ENCODE measurements at places on chromosomes 12 and 14.
A peak's percentile ranks its signal among the peaks of the same experiment; 100 is the strongest.

DNA sequence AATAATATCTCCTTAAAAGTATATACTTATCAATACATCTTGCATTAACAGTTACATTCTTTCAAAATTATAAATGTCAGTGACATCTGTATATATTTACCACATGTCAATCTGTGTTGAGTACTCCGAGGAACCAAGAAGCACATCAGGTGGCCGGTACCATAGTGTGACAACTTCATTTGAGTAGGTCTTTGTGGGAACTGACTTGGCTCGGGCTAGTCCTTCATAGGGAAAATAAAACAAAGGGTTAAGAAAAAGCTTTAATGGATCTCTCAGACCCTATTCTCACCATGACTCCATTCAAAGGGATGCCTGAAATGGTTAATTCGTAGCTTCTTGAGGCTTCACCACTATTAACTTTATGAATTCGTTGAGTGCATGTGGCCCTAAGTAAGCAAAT lies 94.9 kb downstream of the ELK3 start:
- no peak for DNase-seq

DNA sequence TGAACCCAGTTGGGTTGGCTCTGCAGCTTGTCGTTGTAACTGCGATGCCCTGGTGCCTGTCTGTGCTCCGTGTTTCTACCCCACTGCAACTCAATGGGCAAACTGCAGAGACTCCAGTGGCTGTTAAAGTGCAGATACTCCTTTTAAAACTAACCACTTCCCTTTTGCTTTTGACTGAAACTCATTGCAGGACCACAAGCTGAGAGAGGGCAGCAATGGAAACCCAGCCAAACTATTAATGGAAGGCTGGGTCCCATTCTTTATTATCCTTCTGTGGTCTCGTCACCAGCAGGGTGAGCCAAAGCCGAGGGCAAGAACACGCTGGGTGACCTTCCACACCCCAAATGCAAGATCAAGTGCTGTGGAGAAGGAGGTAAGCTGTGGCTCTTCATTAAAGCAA lies 910.4 kb downstream of the VRK1 start:
- DNase-seq = no peak

DNA sequence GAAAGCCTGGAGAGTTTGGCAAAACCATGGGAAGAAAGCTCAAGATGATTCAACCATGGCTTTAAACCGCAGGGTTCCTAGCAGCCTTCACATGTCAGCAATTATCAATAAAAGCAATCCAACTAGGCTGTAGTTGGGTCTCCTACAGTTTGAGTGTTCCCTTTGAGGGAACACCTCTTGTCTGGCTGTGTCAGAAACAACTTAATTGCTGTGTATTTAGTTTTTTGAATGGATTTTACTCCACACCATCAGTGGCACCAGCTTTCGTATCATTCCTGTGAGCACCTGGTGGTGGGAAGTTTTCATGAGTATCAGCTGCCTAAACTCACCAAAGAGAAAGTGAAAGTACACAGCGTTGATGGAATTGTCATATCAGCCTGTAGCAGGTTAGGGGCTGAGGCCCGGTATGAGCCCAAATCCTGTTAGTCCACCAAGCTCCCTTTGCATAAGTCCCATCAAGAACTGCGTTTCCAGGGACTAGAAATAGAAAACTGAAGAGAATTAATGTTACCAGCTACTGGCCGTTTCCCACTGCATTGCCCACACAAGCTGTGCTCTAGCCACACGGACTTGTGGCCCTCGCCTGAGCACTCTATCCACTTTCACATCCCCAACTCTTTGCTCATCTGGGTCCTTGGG lies 10.9 kb upstream of the IL26 start:
- DNase-seq = peak; percentile 51

DNA sequence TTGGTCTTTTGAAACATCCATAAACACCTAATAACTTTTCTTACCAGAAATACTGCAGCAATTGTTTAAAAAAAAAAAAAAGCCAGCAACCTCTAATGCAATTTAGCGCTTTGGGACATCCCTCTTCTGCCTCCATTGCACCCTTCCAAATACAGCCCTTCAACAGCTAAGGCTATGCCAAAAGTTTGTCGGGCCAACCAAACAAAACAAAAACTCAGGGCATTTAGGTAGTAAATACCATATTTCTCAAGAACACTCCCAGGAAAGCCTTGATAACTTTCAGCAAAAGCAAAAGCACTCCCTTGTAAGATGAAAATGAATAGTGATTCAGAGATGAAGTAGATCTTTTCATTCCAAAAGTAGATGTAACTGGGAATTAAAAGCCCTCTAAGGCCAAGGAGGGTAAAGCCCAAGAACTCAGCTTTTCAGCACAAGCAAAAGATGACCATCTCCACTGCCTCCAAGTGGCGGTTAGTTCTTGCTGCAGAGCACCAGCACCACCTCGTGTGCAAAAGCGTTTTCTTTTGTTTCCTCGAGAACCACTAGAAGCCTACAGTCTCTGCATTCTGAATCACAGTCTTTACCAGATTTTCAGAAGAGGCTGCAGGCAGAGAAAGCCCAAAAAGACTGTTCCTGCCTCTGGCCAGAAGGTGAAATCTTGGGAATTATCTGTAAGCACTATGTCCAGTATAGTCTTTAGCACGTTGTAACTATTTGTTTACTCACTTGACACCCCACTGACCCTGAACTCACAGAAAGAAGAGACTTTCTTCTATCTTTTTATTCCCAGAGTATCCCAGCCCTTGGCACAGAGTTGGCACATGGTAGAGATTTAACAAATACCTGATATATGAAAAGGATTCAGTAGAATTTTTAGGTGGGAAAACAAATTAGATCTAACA lies 53.1 kb downstream of the SIX6 start:
- DNase-seq = peak; percentile 28

DNA sequence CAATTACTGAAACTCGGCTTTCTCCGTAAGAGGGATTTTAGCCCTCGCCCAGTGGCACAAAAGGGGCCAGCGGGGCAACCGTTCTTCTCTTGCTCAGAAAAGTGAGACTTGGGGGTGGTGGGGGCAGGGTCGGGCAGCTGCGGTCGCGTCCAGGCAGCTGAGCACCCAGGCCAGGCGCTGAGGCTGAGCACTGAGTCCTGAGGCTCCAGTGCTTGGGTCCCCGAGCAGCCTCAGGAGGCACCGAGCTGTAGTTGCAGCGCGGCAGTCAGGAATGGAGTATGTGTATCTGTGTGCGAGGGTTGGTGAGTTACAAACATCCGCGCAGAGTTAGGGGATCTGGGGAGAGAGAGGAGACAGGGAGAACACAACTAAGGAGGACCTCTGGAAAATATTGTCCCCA lies 4.1 kb upstream of the HOXC6 start:
- DNase-seq = no peak

DNA sequence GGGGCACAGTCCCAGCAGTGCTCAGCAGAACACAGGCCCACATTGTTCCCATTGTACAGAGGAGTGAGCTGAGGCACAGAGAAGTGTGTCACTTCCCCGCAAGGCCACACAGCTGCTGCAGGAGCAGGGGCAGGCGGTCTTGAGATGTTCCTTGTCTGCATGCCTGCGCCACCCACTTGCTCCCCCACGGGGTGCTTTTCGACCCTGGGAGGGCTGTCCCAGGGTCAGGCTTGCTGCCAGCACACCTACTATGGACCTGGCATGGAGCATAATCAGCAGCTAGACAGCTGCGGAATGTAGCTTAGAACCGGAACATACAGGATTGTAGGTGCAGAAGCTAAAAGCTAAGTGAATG lies 7.8 kb upstream of the EP400 start:
- DNase-seq = no peak

DNA sequence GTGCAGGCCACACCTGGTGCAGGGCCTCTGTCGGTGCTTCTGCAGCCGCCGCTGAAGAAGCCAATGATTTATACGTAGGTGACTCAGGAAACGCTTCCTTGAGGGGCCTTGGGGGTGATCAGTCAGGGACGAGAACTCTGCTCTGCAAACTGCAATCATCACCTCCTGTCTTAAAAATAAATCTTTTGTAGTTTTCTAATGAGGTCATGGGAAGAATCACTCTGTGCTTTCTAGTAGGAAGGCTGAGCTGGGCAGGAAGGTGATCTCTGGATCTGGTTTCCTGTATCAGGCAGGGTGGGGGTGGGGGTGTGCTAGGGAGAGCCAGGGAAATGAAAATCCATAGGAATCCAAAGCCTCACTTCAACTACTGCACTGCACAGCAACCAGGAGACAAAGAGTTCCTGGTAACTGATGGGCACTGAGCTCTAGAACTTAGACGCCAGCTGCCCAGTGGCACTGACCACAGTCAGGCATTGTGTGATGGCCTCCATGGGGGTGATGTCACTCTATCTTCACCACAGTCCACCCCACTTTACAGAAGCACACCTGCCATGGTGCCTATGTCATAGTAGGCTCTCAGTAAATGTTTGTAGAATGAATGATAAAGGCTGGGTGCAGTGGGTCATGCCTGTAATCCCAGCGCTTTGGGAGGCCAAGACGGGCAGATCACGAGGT lies 292.4 kb upstream of the PWP1 start:
- DNase-seq = no peak

GRCh38 chr14:100397005-100397404 lies 73.9 kb downstream of the SLC25A47 start:
- DNase-seq = no peak

DNA sequence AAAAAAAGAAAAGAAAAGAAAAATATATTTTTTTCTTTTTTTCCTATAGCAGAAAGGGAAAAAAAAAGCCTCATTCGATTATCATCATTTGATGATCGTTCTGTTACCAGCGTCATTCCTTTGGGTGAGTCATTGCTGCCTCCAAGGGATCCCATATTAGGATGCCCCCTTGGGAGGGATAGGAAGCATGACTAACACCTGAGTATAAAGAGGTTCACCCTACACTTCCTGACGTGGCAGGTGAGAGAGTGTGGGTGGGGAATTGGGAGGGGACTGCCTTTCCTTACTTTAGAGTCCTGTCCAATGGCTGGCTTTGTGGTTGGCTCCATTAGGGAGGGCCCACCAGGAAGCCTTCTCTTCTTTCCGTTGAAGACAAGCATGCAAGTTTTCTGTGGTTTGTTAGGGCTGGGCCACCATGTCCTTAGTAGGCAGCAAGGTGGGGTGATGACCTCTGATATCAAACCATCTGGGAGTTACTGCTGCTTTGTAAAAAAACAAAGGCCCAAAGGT lies 56.1 kb upstream of the FUT8 start:
- no peak for DNase-seq

DNA sequence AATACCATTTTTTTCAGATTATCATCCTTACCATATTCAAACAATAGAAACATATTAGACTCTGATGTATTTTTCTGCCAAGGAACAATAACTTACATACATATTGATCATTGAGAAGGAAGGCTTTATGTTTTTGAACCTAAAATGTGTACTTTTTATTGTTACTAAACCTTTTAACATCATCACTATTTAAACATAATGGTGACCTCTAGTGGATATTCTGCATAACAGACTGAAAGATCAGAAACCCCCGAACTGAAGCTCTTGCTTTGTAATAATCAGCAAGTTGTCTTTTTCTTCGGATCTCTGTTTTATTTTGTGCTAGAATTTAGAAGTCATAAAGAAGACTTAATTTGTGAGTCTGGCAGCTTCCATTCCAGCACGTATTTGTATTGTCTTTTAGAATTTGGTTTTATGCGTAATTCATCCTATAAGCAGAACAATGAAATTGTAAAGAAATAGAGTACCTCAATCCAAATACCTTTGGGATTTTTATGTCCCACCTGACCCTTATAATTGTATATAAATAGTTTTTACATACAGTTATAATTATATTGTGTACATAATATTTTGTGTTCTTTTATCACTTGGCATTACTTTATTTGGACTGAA lies 125.9 kb upstream of the ATF1 start:
- DNase-seq = peak; percentile 52

DNA sequence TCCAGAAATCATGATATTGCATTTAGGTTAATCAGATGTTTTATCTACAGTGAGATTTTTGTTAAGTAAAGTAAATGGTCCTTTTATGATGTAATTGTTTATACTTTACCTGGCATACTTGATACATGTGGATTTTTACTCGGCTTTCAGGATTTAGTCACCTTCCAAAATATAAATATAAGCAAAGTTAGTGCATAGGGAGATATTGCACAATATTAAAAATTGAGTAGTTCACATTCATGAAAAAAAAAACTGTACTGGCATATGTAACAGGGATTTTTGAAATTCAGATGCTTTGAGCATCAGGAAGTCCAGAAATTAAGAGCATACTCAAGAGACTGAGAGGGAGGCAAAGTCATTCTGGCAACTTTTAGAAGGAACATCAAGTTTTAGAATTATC lies 173.5 kb downstream of the PLCZ1 start:
- no peak for DNase-seq

DNA sequence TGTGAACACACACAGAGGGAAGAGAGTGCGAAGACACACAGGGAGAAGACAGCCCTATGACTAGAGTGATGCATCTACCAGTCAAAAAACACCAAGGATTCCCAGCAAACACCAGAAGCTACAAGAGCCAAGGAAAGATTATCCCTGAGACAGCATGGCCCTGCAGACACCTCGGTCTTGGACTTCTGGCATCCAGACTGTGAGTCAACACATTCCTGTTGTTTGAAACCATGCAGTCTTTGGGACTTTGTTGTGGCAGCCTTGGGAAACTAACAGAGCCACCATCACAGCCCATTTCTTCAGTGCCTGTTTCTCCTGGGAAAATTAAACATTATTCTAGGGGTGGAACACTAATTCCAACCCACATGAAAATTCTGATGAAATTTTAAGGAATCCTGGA lies 220.6 kb downstream of the GXYLT1 start:
- no peak for DNase-seq

GRCh38 chr12:6863033-6863432 lies 4.3 kb upstream of the TPI1 start:
- DNase-seq = no peak

- DNase-seq = peak; percentile 42
These were observed 81.2 kb upstream of the ATF7IP start for GRCh38 chr12:14284184-14284722.

- no peak for DNase-seq
These were observed 44.7 kb downstream of the GPHB5 start for GRCh38 chr14:63273717-63274655.

- DNase-seq = no peak
These were observed 605 bp downstream of the PAH start for GRCh38 chr12:102916252-102917025.

DNA sequence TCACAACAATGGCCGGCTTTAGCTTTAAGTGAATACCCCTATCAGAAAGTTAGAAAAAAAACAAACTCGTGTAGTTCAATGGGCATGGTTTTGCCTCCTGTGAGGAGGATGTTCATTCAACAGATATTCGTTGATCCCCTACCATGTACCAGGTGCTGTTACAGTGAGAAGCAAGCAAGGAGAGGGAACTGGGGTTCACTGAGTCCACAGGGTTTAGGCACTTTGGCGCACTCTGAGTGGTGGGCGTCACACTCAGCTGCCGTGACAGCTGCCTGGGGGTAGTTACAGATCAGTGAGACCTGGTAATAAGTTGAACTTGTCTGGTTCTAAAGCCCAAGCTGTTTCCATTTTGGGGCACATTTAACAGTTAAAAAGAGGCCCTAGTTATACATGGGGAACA lies 74.2 kb downstream of the PAPOLA start:
- no peak for DNase-seq

DNA sequence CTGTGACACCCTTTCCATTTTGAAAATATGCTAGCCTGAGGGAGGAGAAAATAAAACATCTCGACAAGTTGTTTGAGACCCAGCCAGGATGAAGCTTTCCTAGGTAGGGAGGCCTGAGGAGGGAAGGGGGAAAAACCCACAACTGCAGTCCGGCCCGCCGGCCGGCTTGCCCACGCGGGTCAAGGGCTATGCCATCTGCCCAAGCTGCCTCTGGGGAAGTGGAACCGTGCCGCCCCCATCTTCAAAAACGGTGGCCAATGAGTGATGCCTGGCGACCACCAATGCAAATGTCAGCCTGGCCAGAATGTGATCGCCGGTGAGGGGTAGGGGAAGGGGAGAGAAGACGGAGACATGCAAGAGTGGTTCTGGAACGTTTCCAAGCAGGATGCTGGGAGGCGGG lies 263.5 kb upstream of the ALG10B start:
- DNase-seq = no peak
